ENCODE measurements at places on chromosomes 4 and X.

- no peaks in the 10 kb centered on the region for H3K4me1 ChIP-seq
- no peak overlapping the region for H3K4me3 ChIP-seq
- no peaks in the 10 kb centered on the region for H3K36me3 ChIP-seq
- no peaks in the 10 kb centered on the region for H3K27me3 ChIP-seq
- no peak for ATAC-seq
- no peak overlapping the region for H3K27ac ChIP-seq
Observed at GRCh38 chr4:160826339-160826679, 1337.5 kb downstream of the FSTL5 start.

DNA sequence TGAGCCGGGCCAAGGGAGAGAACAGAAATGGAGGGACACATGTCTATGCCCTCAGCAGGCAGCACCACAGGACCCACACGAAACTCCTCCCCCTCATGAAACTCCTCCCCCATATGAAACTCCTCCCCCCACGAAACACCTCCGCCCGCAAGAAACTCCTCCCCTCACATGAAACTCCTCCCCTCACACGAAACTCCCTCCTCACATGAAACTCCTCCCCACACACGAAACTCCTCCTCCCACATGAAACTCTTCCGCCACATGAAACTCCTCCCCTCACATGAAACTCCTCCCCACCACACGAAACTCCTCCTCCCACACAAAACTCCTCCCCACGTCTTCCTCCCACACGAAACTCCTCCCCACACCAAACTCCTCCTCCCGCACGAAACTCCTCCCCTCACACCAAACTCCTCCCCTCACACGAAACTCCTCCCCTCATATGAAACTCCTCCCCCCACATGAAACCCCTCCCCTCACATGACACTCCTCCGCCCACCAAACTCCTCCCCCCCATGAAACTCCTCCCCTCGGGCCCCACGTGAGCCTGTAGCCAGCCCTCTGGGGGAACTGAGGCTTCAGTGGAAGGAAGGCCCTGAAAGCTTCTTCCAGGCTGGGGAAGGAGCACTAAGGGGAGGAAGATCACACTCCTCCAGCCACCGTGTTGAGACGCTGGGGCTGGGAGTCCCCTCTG lies 15.2 kb downstream of the ADRA2C start:
- no peak overlapping the region for H3K4me3 ChIP-seq
- H3K36me3 ChIP-seq: no peaks in the 10 kb centered on the region
- H3K4me1 ChIP-seq: no peaks in the 10 kb centered on the region
- no peak for ATAC-seq
- peaks cover 3% of the 10 kb centered on the region for H3K27me3 ChIP-seq
- H3K27ac ChIP-seq: no peak overlapping the region

GRCh38 chr4:100367451-100367850 lies 150.4 kb downstream of the EMCN start:
- H3K27me3 ChIP-seq: peaks cover 10% of the 10 kb centered on the region
- no peaks in the 10 kb centered on the region for H3K36me3 ChIP-seq
- no peak for ATAC-seq

DNA sequence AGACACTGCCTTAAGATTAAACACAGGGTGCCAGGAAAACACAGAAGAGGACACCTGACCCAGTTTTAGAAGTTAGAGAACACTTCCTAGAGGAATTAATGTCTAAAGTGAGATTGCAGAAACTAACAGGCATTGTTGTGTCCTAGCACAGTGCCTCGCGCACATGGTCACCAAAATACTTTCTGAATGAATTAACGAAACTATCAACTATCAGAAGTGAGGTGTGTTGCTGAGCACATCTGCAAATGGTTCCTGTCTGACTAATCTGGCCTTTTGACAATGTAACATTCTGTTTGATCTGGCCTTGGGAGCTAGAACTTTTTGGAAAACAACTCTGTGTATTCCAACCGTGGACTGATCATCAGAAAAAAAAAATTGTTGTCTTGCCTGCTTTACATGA lies 556.8 kb upstream of the LCORL start:
- no peak for ATAC-seq
- peaks cover 21% of the 10 kb centered on the region for H3K27me3 ChIP-seq
- no peaks in the 10 kb centered on the region for H3K36me3 ChIP-seq
- no peak overlapping the region for H3K27ac ChIP-seq

DNA sequence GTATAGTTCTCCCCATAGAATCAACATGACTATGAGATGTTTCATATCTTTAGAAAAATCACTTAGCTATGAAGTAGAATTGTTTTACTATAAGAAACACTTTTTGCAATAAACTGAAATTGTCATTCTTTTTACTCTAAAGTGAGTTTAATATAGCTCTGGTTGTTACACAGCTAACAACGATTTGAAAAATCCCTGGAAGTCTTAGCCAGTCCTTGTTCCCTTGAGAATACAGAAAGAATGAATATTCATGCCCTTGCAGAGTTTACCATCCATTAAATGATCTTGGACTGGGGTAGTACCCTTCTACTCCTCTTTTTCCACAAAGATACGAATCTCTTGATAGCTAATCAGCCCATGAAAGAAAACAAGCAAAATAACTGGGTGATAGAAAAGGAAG lies 141.8 kb downstream of the JADE1 start:
- no peak overlapping the region for H3K27ac ChIP-seq
- H3K4me3 ChIP-seq: no peak overlapping the region
- H3K36me3 ChIP-seq: peaks cover 35% of the 10 kb centered on the region
- H3K4me1 ChIP-seq: no peaks in the 10 kb centered on the region

- no peak for ATAC-seq
- peaks cover 9% of the 10 kb centered on the region for H3K4me1 ChIP-seq
- H3K27me3 ChIP-seq: no peaks in the 10 kb centered on the region
- peak overlapping the region; percentile 90 for H3K4me3 ChIP-seq
- no peaks in the 10 kb centered on the region for H3K36me3 ChIP-seq
Observed at GRCh38 chrX:68829582-68830418, 979 bp downstream of the EFNB1 start.

DNA sequence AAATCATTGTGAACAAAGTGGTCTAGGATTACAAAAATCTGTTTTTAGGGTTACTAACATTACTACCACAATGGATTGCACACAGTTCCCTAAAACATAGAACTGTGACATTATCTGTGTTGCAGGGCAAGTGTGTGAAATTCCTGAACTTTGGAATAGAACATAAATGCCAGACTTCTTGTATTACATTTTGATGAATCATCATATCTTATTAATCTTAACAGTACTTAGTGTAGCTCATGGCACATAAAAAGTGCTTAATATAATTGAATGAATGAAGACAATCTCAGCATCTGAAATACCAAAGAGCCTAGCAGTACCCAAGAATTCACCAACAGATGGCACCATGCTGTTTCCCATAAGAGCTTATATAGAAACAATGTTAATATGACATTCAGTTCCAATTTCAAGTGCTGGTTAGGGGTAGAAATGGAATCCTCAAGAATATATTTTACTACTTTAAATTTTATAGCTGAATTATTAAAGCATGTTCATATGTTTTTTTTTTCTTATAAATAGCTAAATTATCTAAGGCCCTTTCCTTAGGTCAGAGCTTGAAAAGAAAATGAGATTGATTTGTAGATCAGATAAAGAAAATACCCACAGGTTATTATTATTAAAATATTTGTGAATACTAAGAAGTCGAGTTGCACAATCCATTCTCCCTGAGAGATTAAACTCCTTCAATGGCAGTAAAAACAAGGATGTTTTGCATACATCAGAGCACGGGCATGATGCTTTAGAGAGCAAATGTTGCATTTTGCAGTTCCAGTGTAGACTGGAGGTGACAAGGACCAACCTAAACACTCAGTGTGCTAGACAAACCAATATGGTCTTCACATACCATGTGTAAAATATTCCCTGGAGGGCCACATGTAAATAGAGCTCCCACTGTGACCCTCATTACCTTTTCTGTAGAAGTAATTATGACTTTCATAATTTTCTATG lies 25.7 kb upstream of the SHISA3 start:
- peaks cover 15% of the 10 kb centered on the region for H3K27me3 ChIP-seq
- H3K27ac ChIP-seq: no peak overlapping the region
- ATAC-seq: no peak
- H3K36me3 ChIP-seq: no peaks in the 10 kb centered on the region
- no peaks in the 10 kb centered on the region for H3K4me1 ChIP-seq

GRCh38 chr4:70802928-70803580 lies 36.6 kb downstream of the GRSF1 start:
- H3K4me1 ChIP-seq: peaks cover 7% of the 10 kb centered on the region
- H3K27me3 ChIP-seq: no peaks in the 10 kb centered on the region
- no peaks in the 10 kb centered on the region for H3K36me3 ChIP-seq
- no peak overlapping the region for H3K27ac ChIP-seq
- H3K4me3 ChIP-seq: no peak overlapping the region

GRCh38 chr4:73912191-73912590 lies 43.0 kb downstream of the CXCL1 start:
- no peaks in the 10 kb centered on the region for H3K4me1 ChIP-seq
- no peaks in the 10 kb centered on the region for H3K36me3 ChIP-seq
- H3K27ac ChIP-seq: no peak overlapping the region
- H3K27me3 ChIP-seq: peaks cover 5% of the 10 kb centered on the region

- H3K27me3 ChIP-seq: no peaks in the 10 kb centered on the region
- no peak for ATAC-seq
- no peaks in the 10 kb centered on the region for H3K36me3 ChIP-seq
- H3K4me3 ChIP-seq: no peak overlapping the region
- H3K4me1 ChIP-seq: no peaks in the 10 kb centered on the region
- H3K27ac ChIP-seq: no peak overlapping the region
Observed at GRCh38 chr4:180657881-180658280, 1585.3 kb upstream of the TENM3 start.

- no peak overlapping the region for H3K4me3 ChIP-seq
- no peak overlapping the region for H3K27ac ChIP-seq
- no peak for ATAC-seq
- H3K4me1 ChIP-seq: no peaks in the 10 kb centered on the region
- no peaks in the 10 kb centered on the region for H3K27me3 ChIP-seq
Observed at GRCh38 chr4:45350438-45350837, 624.1 kb upstream of the GNPDA2 start.

DNA sequence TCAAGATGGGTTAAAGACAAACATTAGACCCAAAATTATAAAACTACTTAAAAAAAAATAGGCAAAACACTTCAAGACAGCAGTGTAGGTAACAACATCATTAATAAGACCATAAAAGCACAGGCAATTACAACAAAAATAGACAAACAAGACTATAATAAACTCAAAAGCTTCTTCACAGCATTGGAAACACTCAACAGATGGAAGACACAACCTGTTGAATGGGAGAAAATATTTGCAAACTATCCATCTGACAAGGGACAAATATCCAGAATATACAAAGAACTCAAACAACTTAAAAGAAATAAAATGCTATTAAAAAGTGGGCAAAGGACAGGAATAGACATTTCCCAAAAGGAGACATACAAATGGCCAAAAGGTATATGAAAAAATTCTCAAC lies 170.7 kb downstream of the HHIP start:
- no peaks in the 10 kb centered on the region for H3K27me3 ChIP-seq
- H3K4me3 ChIP-seq: no peak overlapping the region
- no peaks in the 10 kb centered on the region for H3K36me3 ChIP-seq

GRCh38 chrX:11097933-11098332 lies 13.2 kb upstream of the HCCS start:
- no peak overlapping the region for H3K4me3 ChIP-seq
- H3K4me1 ChIP-seq: no peaks in the 10 kb centered on the region
- H3K36me3 ChIP-seq: no peaks in the 10 kb centered on the region
- no peak overlapping the region for H3K27ac ChIP-seq

DNA sequence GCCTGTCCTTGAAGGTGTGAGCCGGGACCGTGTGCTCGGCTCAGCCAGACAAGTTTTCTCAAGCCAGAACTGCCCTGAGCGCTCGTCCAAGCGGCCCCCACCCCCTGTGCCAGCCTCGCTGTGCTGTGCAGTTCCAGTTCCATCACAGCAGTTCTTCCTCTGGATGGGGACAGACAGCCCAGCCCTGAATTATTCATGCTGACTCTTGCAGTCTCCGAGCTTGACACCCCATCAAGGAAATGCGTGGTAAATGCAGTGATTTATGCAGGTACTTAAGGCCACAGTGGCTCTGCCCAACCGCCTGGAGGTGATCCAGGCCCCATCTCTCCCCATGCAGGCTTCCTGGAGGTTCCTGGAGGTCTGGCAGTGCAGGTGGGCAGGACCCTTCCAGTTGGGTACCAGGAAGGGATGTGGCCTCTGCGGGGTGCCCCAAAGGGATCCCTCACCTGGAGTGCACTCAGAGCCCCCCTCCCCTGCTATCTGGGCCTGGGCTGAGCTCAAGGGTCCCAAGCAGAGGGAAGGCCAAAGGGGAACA lies 44.8 kb upstream of the HMX1 start:
- H3K36me3 ChIP-seq: no peaks in the 10 kb centered on the region
- no peak overlapping the region for H3K27ac ChIP-seq
- no peaks in the 10 kb centered on the region for H3K4me1 ChIP-seq
- no peak for ATAC-seq
- H3K4me3 ChIP-seq: no peak overlapping the region

DNA sequence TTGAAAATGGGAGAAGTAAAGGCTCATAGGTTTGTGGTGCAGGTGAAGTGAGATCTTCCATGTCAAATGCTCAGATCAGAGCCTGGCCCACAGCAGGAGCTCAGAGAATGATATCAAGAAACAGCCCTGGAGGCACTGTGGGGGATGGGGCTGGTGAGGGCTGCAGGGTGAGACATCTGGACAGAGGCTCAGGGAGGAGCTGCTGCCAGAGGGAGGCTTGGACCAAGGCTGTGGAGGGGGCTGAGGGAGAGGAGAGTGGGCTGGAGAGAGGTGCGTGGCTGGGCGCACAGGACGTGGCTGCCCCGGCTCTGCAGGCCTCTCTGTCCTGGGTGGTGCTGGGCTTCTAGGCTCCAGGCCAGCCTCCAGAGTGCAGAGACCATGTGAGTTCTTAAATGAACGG lies 5.6 kb downstream of the SORCS2 start:
- no peak overlapping the region for H3K27ac ChIP-seq
- ATAC-seq: no peak
- no peaks in the 10 kb centered on the region for H3K36me3 ChIP-seq
- H3K4me1 ChIP-seq: no peaks in the 10 kb centered on the region
- H3K27me3 ChIP-seq: peaks cover 53% of the 10 kb centered on the region
- no peak overlapping the region for H3K4me3 ChIP-seq

DNA sequence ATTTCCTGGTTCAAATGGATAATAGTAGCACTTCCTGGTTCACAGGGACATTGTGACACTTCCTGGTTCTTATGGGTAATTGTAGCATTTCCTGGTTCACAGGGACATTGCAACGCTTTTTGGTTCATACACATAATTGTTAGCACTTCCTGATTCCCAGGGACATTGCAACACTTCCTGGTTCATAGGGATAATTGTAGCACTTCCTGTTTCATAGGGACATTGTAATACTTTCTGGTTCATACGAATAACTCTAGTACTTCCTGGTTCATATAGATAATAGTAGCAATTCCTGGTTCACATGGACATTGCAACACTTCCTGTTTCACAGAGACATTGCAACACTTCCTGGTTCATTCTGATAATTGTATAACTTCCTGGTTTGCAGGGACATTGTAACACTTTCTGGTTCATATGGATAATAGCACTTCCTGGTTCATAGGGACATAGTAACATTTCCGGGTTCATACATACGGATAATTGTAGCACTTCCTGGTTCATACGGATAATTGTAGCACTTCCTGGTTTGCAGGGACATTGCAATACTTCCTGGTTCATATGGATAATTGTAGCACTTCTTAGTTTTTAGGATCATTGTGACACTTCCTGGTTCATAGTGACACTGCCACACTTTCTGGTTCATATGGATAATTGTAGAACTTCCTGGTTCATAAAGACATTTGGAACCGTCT lies 61.6 kb upstream of the CD99 start:
- H3K27me3 ChIP-seq: no peaks in the 10 kb centered on the region
- peaks cover 41% of the 10 kb centered on the region for H3K4me1 ChIP-seq
- peak overlapping the region; percentile 98 for H3K27ac ChIP-seq
- peak overlapping the region; percentile 86 for H3K4me3 ChIP-seq
- ATAC-seq: peak; percentile 41

GRCh38 chrX:141396536-141396935 lies 154.2 kb upstream of the SPANXC start:
- no peaks in the 10 kb centered on the region for H3K4me1 ChIP-seq
- no peaks in the 10 kb centered on the region for H3K27me3 ChIP-seq
- H3K36me3 ChIP-seq: no peaks in the 10 kb centered on the region
- no peak overlapping the region for H3K4me3 ChIP-seq

Measured in activated T-helper 17 cell treated with anti-CD3 and anti-CD28 coated beads, Interleukin-2, amount 50 U/mL, for 72 hours (primary cell).